ENCODE measurements at places on chromosomes 16 and 17. TPM values are rescaled to one million over a fixed set of nuclear protein-coding genes. Genes with fewer than 3 reads are reported as not detected.

ALOX12 gene
- not detected for total RNA-seq

ZFP90 gene
- total RNA-seq = 36.0 TPM

ANKRD40CL gene
- total RNA-seq = not detected

ABCC3 gene
- not detected for total RNA-seq

TP53TG3C gene
- total RNA-seq = not detected

PPP1R9B gene
- total RNA-seq = 117 TPM

ARMC7 gene
- total RNA-seq = 18.5 TPM

DNA sequence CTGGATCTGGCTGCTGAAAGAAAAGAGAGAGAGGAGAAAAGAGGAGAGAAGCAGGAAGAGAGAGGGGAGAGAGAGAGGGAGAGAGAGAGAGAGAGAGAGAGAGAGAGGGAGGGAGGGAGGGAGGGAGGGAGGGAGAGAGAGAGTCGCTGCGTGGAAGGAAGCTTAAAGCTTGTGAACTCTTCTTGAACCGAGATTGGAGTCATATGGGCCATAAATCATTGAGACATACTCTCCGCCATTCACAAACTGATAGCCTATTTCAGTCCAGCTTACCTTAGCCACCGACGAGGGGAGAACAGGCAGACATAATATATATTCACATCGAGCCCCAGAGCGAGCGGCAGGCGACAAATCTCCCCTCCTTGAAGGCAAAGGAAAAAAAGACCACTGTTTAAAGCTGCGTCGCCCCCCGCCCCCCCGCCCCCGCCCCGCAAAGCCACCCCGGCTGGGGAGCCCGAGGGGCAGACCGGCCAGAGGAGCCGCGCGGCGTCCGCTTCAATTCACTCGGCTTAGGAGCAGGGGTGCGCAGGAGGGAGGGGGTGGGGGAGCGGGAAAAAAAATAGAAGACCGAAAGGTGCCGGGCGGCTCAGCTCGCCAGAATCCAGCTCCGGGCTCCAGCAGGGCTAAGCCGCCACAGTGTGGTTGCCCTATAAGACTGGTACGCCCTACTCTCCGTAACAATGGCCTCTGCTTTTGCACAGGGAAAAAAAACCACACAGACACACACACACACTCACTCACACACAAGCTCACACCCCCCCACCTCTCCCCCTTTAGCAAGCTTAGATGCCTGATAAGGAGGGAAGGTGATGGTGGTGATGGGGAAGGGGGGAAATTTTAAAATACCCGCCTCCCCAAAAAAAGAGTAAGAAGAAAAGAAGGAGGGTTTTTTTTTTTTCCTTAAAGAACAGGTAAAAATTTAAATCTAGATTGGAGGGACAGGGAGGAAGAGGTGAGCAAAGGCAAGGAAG is 10.6 kb upstream of the HOXB2 start:
- H3K36me3 ChIP-seq = no peaks in the 10 kb centered on the region
- H3K27me3 ChIP-seq = peaks cover 53% of the 10 kb centered on the region
- H3K4me3 ChIP-seq = peak overlapping the region; percentile 50

GRCh38 chr17:57920916-57921703 is 34.1 kb downstream of the CUEDC1 start:
- no peak overlapping the region for H3K27ac ChIP-seq
- H3K4me3 ChIP-seq = no peak overlapping the region
- peaks cover 9% of the 10 kb centered on the region for H3K27me3 ChIP-seq

DNA sequence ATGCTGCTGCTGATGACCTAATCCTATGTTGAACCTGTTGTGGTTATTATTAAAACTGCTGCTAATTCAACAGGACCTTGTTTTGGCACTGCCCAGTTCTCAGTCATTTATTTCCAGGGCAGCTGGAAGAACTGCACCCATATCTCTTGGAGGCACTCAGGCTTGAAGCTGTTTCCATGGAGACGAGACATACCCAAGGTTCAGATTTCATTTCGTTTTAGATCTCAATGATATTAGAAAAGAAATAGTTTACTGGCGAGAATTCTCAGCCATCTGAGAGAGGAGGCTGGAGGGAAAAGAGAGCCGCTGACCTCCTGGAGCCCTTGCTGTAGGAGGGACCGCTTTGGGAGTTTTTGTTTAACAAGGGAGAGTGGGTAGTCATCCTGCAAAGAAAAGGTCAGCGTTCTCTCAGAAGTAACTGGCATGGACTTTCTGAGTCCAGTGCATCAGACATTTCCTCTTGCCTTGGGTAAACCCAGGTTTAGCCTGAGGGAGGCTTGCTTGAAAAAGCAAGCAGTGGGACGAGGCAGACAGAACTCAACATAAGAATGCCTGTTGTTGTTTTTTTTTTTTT is 75.4 kb downstream of the YPEL2 start:
- H3K36me3 ChIP-seq = peaks cover 15% of the 10 kb centered on the region
- no peak overlapping the region for H3K4me3 ChIP-seq
- no peaks in the 10 kb centered on the region for H3K4me1 ChIP-seq

DNA sequence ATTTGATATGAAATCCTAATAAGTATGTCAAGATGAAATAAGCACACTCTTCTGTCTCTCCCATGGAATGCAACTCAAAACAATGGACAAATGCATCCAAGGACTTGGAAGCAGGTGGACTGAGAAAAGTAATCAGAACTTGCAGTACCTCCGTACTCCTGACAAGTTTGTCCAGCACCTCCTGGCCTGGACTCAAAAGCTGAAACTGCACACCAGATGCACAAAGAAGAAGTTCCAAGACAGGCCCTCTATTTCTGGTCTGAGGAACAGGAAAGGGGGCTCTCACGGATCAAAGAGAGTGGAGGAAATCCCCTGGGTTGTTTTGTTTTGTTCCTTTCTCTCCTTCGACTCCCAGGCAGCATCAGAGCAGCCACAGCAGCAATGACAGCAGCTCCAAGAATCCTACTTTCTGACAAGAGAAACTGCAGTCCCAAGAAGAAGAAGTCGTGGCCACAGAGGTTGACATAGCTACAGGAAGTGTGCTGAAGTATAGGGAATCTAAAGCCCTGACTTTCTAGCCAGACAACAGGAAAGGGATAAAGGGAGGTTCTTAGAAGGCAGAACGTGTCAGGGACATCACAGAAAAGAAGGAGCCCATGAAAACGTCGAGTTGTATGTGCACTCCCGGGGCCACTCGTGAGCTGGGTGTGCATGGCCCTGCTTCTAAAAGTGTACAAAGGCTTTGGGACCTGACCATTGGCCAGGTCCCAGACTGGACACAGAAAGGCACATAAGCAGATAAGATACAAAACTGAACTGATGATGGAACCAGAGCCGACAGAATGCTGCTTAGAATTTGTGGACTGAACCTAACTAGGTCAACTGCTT is 29.3 kb downstream of the AKAP10 start:
- H3K4me1 ChIP-seq = peaks cover 42% of the 10 kb centered on the region
- no peak overlapping the region for H3K27ac ChIP-seq
- H3K4me3 ChIP-seq = no peak overlapping the region
- H3K27me3 ChIP-seq = no peaks in the 10 kb centered on the region

GRCh38 chr17:58325289-58325726 is 3.3 kb downstream of the TSPOAP1 start:
- DNase-seq = peak; percentile 38
- peaks cover 4% of the 10 kb centered on the region for H3K27me3 ChIP-seq
- H3K4me1 ChIP-seq = peaks cover 38% of the 10 kb centered on the region
- peaks cover 24% of the 10 kb centered on the region for H3K36me3 ChIP-seq
- H3K27ac ChIP-seq = peak overlapping the region; percentile 63

DNA sequence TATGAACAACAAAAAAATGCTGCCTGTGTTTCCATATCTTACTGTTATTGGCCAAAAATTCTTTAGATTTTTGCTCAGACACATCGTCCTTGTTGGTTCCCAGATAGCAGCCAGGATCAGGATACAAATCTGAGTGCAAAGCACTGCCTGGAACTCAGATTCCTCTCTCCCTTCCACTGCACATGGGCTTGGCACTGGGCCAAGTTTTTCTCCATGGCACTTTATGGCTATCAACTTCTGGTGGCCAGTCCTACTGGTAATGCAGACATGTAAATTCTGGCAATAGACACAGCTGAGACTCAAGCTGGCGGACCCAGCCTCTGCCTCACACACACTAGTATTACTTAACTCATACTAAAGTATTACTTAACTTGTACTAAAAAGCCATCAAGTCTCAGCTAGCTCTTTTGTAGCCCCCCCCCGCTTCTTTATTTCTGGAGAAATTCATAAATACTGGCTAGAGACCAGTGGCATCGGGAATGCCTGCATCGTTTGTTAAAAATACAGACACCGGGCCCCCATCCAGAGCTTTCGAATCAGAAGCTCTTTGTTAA is 181.2 kb upstream of the COX10 start:
- no peak overlapping the region for H3K4me3 ChIP-seq
- no peaks in the 10 kb centered on the region for H3K36me3 ChIP-seq
- H3K27me3 ChIP-seq = no peaks in the 10 kb centered on the region
- no peak overlapping the region for H3K27ac ChIP-seq

DNA sequence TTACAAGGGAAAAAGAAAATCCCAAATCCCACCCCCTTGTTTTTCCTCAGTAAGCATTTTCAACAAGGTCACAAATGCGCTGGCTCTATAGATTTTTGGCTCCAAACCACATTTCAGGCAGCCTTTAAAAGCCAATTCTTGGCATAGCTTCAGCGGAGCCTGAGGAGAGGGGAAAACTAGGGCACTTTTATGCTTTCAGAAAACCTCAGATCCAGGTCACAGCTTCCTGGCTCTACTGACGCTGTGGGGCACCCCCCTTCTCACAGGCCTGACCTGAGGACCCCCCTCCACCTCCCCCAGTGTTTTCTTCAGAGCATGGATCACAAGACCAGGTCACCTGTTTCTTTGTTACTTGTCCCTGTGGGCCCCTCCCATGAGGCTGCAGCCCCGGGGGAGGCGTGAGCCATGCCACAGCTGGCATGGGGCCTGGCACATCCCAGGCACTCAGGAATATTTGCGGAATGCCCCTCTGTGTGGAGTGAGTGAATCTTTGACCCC is 30.1 kb upstream of the MTSS2 start:
- H3K27me3 ChIP-seq = no peaks in the 10 kb centered on the region
- H3K4me1 ChIP-seq = peaks cover 1% of the 10 kb centered on the region
- no peak overlapping the region for H3K27ac ChIP-seq
- H3K4me3 ChIP-seq = no peak overlapping the region
- no peak for DNase-seq

GRCh38 chr16:84080378-84080777 is 36.4 kb downstream of the MBTPS1 start:
- peaks cover 25% of the 10 kb centered on the region for H3K36me3 ChIP-seq
- no peak overlapping the region for H3K4me3 ChIP-seq
- peaks cover 6% of the 10 kb centered on the region for H3K4me1 ChIP-seq
- no peaks in the 10 kb centered on the region for H3K27me3 ChIP-seq
- H3K27ac ChIP-seq = no peak overlapping the region

- no peak overlapping the region for H3K27ac ChIP-seq
- no peaks in the 10 kb centered on the region for H3K36me3 ChIP-seq
- H3K27me3 ChIP-seq = no peaks in the 10 kb centered on the region
Observed at GRCh38 chr17:12545877-12546513, 119.7 kb upstream of the MYOCD start.

GRCh38 chr16:86668136-86668910 is 90.0 kb downstream of the FOXL1 start:
- H3K36me3 ChIP-seq = no peaks in the 10 kb centered on the region
- H3K27ac ChIP-seq = no peak overlapping the region
- no peak overlapping the region for H3K4me3 ChIP-seq
- no peak for DNase-seq

GRCh38 chr17:4938688-4939545 is 929 bp downstream of the SLC25A11 start:
- no peaks in the 10 kb centered on the region for H3K27me3 ChIP-seq
- H3K4me1 ChIP-seq = peaks cover 57% of the 10 kb centered on the region

GRCh38 chr16:73016488-73016830 is 31.5 kb downstream of the ZFHX3 start:
- H3K27ac ChIP-seq = no peak overlapping the region
- no peaks in the 10 kb centered on the region for H3K27me3 ChIP-seq
- no peak overlapping the region for H3K4me3 ChIP-seq
- DNase-seq = no peak
- no peaks in the 10 kb centered on the region for H3K4me1 ChIP-seq
- no peaks in the 10 kb centered on the region for H3K36me3 ChIP-seq

GRCh38 chr16:77767211-77767610 is 21.2 kb upstream of the VAT1L start:
- H3K27me3 ChIP-seq = no peaks in the 10 kb centered on the region
- no peaks in the 10 kb centered on the region for H3K4me1 ChIP-seq
- H3K27ac ChIP-seq = no peak overlapping the region
- H3K36me3 ChIP-seq = no peaks in the 10 kb centered on the region
- no peak overlapping the region for H3K4me3 ChIP-seq

DNA sequence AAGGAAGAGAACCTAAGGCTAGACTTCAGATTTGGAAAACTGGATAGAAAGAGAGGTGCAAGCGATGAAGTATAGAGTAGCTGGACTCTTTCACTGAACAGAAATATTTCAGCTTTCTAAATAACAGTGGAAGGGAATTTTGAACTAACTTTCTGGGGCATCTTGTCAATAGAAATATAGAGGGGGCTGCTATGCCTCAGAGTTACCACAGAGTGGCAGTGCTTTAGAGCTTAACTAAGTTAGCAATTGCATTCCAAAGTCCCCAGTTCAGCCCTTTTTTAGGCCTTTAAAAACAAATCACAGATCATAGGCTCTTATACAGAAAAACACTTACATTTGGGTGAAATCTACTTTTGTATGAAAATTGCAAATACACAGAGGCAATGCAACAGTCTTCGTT is 154.2 kb upstream of the CDH8 start:
- no peaks in the 10 kb centered on the region for H3K4me1 ChIP-seq
- H3K27ac ChIP-seq = no peak overlapping the region
- DNase-seq = no peak
- H3K4me3 ChIP-seq = no peak overlapping the region
- no peaks in the 10 kb centered on the region for H3K36me3 ChIP-seq

DNA sequence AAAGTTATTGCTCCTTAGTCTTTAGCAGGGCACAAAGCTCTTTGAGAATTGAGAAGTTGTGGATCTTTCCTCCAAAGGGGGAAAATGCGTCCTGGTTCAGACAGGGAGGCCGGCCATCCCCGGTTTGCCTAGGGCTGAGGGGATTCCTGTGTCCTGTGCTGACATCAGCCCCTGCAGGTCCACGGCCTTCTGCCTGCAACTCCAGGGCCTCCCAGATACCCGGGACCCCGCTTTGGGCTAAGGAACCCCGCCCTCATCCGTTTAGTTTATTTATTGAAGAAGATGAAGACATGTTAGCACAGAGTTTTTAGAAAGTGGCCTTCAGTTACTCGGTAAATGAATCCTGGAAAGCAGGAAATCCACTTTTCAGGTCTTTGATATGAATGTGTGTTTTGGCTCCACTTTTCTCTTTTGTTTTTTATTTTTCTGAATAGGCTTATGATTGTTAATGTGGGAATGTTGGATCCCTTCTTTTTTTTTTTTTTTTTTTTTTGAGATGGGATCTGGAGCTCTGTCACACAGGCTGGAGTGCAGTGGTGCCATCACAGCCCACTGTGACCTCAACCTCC is 65.6 kb downstream of the CRISPLD2 start:
- H3K27ac ChIP-seq = no peak overlapping the region
- no peak overlapping the region for H3K4me3 ChIP-seq
- peaks cover 1% of the 10 kb centered on the region for H3K4me1 ChIP-seq
- peaks cover 8% of the 10 kb centered on the region for H3K27me3 ChIP-seq
- no peak for DNase-seq
- no peaks in the 10 kb centered on the region for H3K36me3 ChIP-seq

GRCh38 chr17:16981928-16982327 is 10.0 kb upstream of the TNFRSF13B start:
- peaks cover 3% of the 10 kb centered on the region for H3K27me3 ChIP-seq
- H3K4me3 ChIP-seq = no peak overlapping the region
- H3K4me1 ChIP-seq = peaks cover 10% of the 10 kb centered on the region

- peaks cover 10% of the 10 kb centered on the region for H3K4me1 ChIP-seq
- peaks cover 53% of the 10 kb centered on the region for H3K36me3 ChIP-seq
- DNase-seq = no peak
Observed at GRCh38 chr17:35683591-35683990, 47.8 kb upstream of the RASL10B start.

Measured in activated CD4-positive, alpha-beta T cell treated with anti-CD3 and anti-CD28 coated beads, Interleukin-2, amount 10 ng/mL, durations not matched to agents 7 days and 5 days (primary cell).